Hematopoietic multipotent progenitor cell treated with erythropoietin and hydrocortisone succinate and interleukin-3 and kit ligand, for 15 days (in vitro differentiated cells): ENCODE measurements at places on chromosomes 11 and 22.
A peak's percentile ranks its signal among the peaks of the same experiment; 100 is the strongest.

GRCh38 chr22:21697021-21697771 is 31.4 kb downstream of the PPIL2 start:
- no peak for DNase-seq

- no peak for DNase-seq
These were observed 27.8 kb downstream of the CREB3L1 start for GRCh38 chr11:46305295-46305694.

DNA sequence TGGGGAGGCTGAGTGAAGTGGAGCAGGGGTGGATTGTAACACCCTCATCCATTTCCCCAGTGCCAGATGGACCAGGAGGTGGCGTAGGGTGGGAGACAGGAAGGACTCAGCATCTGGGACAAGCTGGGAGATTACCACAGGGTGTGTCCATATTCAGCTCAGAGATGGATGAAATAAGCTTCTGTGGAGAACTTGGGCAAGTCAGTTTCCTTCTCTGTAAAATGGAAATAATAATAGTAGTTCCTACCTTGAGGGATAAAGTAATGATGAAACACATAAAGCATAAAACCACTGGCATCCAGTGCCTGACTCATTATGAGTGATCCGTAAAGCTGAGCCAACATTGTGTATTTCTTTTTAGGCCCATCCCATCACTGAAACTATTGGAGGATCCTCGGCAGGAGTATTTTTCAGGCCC is 607 bp upstream of the ROBO4 start:
- no peak for DNase-seq

- no peak for DNase-seq
These were observed 34.3 kb downstream of the INSC start for GRCh38 chr11:15149050-15149449.

- DNase-seq = no peak
These were observed 16.4 kb upstream of the UPK3A start for GRCh38 chr22:45268167-45268957.

GRCh38 chr11:1557904-1558774 is 13.9 kb downstream of the DUSP8 start:
- no peak for DNase-seq

DNA sequence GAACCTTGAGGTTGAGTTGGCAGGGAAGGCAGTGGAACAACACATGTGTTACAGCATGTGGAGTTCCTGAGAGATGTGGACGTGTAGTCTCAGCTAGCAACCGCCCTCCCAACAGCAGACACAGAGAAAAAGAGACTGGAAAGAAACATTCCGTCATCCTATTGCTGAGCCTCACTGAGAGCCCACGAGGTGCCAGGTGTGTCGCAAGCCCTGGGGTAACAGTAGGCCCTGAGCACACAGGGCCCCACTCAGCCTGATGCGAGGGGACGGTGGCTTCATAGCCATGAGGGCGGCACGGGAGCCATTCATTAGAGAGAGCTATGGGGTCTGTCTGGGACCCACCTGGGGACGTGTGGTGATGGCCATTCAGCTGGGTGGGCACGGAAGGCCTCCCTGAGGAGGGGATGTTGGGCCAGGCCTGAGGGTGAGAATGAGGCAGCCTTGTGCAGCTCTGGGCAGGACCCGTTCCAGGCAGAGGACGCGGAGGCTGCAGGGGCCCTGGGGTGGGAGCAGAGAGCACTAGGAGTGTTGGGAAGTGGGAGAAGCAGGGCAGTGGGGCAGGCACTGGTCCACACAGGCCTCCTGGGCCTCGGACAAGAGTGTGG is 26.2 kb downstream of the MPPED1 start:
- no peak for DNase-seq

DNA sequence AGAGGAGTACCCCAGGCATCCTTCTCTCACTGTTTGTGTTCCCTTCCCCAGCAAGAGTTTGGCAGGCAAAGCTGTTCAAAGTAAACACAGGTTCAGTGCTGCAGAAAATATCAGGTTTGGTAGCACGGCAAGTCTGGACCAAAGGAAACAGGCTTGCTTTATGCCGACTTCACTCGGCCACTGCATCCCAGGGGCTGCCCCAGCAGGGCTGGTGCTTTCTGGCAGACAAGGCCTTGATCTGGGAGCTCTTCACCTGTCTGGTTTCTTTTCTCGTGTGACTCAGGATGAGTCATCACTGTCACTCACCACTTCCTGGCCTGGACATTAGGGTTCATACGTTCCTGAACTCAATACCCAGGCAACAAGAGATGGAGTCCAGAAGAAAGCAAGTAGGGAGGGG is 52.6 kb upstream of the NAV2 start:
- DNase-seq = no peak

DNA sequence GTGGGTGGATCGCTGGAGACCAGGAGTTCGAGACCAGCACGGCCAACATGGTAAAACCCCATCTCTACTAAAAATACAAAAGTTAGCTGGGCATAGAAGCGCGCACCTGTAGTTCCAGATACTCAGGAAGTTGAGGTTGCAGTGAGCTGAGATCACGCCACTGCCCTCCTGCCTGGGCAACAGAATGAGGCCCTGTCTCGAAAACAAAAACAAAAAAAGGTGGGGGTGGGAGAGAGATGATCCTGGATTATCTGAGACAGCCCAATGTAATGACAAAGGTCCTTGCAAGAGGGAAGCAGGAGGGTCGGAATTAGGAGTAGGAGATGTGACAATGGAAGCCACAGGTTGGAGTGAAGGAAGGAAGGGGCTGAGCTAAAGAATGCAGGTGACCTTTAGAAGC is 87.6 kb upstream of the APOA1 start:
- DNase-seq = no peak

- no peak for DNase-seq
These were observed 4.6 kb downstream of the SLN start for GRCh38 chr11:107707215-107707671.

GRCh38 chr11:122711362-122711761 is 55.8 kb downstream of the UBASH3B start:
- no peak for DNase-seq

DNA sequence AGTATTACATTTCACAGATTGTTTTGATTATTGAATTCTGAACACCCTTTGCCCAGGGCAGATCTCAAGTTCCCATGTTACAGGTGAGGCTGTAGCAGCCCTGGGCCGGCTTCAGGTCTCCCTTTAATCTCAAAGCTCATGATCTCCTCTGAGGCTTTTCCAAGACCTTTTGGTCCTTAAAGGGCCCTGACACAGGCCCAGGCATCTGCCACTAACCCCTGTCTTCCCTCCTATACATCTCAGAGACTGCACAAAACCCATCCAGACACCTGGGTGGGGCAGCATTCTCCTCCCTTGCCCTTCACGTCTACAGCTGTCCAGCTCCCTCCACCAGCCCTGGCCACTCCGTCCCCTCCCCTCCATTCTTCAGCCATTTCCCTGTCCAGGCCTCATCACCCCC is 37.8 kb downstream of the PDE2A start:
- DNase-seq = no peak

GRCh38 chr11:3155691-3156258 is 9.3 kb downstream of the OSBPL5 start:
- no peak for DNase-seq

DNA sequence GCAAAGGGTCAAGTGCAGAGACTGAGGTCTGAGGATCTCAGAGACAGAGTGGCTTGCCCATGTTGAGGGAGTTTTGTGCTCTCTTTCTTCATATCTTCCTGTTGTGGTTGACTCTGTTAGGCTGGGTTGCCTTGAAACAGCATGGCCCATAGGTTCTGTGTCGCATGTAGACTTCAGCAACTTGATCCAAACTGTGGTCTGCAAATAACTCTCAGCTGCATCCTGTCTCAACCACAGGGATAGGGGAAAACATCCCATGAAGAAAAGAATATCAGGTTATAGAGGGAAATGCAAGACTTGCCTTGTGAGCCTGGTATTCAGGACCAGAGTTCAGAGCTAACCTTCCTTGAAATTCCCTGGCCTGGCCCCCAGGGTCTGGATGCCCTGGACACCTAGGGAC is 69.4 kb downstream of the FLI1 start:
- DNase-seq = no peak

DNA sequence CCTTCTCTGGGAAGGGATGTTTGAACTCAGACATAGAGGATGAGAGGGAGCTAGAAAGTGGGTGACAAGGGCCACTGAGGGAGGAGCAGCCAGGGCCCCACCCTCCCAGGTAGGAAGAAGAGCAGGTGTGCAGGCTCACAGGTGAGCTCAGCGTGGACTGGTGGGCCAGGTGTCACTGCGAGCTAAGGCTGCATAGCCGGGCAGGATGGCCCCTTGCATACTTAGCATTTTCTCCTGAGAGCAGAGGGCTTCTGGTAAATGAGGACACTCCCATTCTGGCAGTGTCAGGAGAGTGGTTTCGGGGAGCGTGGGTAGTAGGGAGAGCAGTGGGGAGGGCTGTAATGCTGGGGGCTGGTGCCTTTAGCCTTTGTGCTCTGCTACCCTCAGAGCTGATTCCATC is 843.4 kb downstream of the TBC1D22A start:
- DNase-seq = no peak

DNA sequence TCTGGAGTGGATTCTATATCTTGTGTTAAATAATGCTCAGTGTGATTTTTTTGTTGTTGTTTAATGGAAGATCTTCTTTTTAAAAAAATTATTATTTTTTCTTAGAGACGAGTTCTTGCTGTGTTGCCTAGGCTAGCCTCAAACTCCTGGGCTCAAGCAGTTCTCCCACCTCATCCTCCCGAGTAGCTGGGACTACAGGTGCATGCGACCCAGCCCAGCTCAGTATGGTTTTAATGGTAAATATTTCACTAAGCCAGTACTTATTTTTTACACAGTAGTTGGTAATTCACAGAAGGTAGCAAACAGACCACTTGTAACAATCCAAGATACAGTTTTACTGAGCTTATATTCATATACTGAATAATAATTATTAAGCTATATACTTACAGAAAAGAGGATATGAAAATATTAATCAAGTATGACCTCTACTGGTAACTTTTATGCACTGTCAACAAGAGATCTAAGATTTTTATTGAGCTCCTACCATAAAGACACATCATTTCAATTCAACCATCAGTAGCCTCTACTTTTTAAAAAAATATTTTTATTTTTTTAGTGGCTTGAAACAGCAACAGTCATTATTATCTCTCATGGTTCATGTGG is 6.1 kb upstream of the CD59 start:
- DNase-seq = peak; percentile 71

DNA sequence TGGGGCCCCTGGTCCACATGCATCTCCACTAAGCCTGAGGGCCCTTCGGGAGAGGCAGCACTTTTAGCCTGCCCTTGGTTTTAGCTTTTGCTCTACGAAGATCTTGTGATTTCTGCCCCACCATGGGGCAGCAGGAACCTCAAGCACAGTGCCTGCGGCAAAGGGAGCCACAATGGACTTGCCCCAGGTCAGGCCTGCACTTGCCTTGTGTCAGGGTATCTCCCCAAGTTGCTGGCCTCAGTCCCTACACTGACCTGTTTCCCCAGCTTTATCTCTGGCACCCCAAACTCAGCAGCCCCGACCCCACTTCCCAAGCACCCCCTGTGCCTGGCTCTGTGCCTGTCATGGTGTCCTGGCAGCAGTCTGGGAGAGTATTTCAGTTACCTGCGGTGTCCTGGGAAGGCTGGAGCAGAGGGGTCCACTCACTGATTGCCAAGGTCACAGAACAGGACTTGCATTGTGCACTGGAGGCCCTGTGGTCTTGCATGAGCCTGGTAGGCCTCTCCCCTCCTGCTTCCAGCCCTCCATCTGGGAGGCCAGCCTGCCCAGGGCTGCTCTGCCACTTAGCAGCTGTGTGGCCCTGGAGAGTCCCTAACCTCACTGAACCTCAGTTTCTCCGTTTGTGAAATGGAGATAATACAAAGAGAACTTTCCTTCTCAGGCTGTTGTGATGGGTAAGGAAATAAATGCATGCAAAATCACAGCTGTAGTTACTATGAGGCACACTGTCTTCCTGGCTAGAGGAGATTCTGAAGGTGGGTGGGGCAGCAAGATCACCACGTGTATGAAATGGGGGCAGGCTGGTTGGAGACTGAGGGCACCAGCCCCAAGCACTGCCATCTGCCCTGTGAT is 3.6 kb upstream of the AIFM3 start:
- no peak for DNase-seq

- DNase-seq = no peak
These were observed 25.3 kb downstream of the PPARA start for GRCh38 chr22:46175631-46176030.

DNA sequence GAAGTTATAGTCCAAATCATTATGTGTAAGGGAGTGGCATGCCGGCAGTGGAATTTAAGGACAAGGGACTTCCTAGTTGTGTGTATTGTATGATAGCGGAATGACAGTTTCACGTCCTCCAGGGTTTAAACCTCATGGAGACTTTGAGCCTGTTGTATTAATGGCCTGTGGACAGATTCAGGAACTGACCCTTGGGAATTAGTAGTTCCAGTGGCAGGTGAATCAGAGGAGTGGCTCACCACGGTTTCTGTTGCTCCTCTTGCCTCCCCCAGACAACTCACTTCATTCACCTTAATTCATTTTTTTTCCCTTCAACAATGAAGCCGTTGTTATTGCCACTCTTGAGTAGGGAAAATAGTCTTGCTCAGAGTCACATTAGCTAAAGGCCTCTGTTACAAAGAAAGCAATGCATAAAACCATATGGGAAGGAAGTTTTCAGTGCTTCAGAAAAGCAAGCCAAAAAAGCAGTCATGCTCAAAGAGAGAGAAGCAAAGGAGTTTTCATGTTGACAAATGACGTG is 22.6 kb downstream of the AMOTL1 start:
- no peak for DNase-seq

DNA sequence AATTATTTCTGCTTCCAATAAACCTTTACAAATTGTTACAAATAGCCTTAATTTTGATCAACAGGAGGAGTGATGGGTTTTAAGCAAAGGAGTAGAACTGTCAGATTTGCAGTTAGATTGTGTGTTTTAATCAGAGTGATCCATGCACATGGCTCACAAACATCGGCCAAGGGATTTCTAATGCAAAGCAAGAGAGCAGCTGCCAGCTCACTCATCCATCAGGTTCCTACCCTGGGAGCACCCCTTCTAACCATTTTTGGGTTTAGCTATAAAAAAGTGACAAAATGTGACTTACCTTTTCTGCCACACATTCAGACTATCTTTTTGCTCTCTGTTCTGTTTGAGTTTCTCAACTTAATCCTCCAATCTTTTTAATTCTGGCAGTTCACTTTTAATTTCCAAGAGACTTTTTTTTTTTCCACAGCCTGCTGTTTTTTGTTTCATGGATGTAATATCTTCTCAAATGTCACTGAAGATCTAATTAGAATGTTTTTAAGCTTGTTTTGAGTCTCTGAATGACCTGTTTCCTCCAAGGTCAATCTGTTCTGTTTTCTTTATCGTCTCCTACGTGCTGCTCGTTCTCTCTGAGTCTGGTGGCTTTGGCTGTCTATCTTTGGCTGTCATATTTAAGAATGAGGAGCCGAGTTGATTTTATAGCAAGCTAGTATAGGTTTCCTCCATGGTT is 6.0 kb downstream of the IZUMO1R start:
- no peak for DNase-seq
